ENCODE measurements at places on chromosomes 7 and 10.

- DNase-seq, result no peak
These were observed 125.7 kb upstream of the CHST15 start for GRCh38 chr10:124219062-124219461.

GRCh38 chr7:5477723-5478531, 54.3 kb upstream of the TNRC18 start:
- DNase-seq, result no peak

GRCh38 chr10:131311661-131312477, at the start of gene TCERG1L:
TCERG1L (minus strand) TSS chr10:131311721; CDS start chr10:131311635, 86 bp downstream.
- DNase-seq, result no peak

DNA sequence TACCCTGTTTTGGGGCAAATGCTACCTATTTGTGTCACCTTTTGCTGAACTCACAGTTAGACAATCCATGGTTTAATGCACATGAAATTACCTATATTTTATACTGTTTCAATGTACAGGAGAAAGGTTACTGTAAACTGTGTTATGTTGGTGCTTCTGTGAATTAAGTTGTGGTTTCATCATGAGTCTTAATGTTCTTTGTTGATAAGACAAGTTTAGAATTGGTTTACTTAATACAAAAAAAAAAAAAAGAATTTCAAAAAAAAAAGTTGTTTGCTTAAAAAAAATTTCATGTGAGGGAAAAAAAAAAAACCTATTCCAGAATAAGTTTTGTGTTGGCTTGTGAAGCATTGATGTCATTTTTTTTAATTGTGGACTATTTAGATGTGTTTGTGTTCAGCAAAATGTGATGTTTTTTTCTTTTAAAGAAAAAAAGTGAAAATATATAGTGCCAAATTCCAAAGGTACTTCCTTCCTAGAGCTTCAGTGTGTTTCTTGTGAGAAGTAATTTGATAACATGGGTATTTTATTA, 280.3 kb downstream of the USP6NL start:
- no peak for DNase-seq

DNA sequence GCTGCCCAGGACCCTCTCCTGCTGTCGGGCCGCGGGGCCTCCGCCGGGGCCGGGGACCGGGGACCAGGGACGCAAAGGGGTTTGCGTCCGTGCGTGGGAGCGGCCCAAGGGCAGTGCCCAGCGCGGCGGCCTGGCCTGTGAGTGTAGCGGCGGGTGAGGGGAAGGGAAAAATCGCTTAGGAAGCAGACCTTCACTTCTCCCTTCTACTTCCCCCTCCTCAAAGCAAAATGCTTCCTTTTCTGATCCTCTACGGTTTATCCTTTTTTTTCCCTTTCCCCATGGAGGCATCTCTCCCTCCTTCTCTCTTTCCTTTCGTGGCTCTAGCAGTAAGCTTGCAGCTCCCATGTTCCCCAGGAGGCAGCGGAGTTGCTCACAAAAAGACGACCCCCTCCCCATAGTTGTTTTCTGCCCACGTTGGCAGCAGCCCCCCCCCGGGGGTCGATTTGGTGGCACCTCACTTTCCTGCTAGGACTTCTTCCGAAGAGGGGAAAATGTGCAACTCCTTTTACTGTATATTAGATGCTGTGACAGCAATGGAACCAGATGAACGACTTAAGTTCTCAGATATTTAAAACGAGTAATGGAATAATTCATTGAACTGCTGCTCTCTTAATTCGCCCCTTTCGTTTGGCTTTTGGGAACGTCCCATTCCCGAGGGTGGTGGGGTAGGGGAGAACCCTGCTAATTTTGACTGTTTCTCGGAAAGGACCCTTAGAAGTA, 724 bp downstream of the CAPZA2 start:
- peak; percentile 54 for DNase-seq
